NCI-H510A treated with DMSO at 0.1 percent for 48 hours (cell line): ENCODE measurements at places on chromosomes 12 and 14.

- peak; percentile 95 for DNase-seq
These were observed 53.4 kb downstream of the PLBD1 start for GRCh38 chr12:14514154-14514842.

GRCh38 chr12:122835750-122836026, 431 bp downstream of the HIP1R start:
- DNase-seq = no peak

DNA sequence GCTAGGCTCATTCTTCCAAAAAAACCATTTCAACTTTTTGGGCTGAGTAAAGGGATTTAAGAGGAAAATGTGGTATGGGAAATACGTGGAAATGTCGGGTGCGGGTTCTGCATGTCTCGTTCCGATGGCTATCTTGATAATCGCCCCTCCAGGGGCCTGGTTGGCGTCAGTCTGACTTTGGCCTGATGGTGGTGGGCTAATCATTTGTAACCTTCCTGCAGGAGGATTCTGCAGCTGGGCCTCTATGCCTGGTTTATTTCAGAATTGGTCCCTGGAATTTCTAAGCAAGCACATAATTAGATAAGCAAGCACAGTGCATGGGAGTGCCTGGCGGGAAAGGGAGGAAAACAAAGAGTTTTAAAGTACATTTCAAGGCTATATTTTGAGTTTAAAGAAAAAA, 14.8 kb upstream of the SLC4A8 start:
- no peak for DNase-seq

DNA sequence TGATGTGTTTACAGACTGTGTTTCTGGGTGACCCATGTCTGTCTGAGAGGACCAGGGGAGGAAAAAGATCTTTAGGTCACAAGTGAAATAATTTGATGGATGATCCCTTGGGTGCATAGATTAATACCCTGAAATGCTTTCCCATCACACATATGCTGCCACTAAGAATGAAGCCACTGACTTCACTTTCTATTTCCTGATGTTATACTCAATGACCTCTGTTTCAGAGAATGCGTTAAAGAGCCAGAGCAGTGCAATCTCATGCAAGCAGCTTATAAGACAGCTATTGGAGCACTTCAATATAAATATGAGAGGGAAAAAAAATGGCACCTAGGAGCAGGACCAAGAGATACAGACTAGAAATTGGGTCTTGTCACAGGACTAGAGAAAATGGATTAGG, 133.7 kb downstream of the KLHL28 start:
- DNase-seq = no peak

GRCh38 chr14:21528381-21529348, 2.5 kb upstream of the SALL2 start:
- DNase-seq = peak; percentile 56

DNA sequence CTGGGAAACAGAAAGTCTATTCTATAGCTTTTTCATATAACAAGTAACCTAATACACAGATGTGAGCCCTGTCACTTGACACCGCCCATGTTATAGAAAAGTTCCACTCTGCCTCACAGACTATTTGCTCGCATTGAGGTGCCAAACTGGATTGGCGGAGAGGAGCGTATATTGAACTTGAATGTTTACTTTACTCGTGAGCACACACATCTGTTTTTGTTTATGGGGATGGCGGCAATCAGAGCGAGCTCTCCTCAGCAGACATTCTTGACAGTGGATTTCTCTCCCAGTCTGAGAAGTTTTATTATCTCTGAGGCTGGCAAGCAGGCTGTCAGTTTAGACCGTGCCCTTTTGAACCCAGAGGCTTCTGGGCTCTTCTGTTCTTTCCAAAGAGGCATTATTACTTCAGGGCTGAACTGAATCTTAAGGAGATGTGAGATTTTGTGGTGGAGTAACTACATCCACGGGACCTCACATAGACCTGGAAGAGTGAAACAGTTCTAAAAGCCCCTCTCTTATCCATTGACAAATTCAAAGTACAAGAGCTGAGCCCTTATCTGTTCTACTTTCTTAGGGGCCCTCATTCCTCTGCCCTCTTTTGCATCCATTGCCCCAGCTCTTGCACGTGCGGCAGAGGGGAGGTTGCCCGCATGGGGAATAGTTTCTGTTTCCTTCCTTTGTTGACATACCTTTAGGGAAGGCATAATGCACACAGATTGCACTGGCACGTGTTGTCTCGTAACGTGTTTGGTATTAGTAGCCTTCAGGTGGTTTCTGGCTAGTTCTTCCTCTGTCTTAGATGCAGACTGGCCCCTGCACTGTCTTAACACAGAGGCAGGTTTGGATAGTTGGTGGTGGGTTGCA, 68.2 kb downstream of the DRAM1 start:
- peak; percentile 94 for DNase-seq

DNA sequence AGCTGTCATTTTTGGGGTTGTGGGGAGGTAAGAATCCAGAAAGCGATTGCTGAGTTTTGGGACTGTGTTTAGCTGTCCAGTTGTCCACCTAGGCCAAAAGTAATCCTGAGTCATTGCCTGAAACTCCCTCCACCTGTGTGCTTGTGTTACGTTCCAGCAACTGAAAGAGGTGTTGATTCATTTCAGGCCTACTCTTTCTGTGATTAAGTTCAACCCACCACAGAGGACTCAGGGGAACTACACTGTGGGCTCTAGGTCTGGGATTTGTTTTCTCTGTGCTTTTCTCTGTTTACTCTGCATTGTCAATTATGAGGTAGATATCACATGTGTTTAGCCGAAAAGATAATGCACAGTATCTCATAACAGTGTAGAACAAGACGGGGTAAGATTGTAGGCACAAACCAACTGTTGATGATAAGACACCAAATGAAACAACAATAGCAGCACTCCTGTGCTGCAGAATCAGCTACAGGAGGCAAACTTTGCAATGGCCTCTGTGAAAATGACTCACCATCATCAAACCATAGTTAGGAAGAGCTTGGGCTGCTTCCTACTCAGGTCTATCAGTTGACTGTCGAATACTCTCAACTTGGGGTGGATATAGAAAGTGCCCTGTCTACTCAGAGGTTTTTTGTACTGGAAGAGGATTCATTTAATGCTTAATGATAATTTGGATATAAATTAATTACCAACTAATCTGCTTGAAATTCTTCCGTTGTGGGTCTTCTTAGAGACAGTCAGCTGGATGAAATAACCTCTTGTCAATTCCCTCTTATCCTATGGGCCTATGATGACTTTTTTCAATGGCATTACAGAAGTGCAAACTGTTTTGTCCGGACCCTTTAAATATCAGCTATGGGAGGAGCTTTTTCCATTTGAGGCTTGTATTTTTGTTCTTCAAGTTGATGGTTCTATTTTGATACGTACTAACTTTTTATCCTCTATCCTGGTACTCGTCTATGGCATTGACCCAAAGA, 385.9 kb downstream of the BMP4 start:
- no peak for DNase-seq

DNA sequence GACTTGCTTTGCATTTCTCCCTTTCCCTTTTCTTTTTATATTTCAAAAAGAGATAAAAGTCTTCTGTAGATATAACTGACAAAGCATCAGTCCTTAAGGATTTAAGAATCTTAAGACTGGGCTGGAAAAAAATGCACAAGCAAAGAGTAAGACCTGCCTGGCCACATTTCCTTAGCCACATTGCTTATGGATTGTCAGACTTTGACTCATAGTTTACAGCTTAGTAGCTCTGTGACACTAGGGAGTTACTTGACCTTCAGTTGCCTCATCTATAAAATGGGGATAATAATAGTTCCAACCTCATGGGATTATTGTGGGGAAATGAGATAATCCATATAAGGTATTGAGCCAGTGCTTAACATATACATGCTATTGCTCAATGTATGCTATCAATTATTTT, 66.4 kb upstream of the STK38L start:
- DNase-seq = no peak

DNA sequence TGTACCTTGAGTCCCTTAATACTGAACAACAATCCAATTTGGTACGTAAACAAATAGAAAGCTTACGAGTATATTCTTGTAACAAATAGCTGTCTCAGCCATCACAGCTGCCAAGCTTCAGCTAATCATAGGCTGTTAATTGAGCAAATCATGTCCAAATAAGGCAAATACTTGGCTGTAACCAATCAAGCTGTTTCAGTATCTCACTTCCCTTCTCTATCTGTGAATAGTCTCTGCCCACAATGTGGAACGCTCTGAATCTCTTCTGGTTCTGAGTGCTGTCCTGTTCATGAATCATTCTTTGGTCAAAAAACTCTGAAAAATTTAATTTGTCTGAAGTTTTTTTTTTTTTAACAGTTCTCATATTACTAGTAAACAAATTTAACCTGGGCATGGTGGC, 5.8 kb upstream of the NEMF start:
- DNase-seq = no peak

DNA sequence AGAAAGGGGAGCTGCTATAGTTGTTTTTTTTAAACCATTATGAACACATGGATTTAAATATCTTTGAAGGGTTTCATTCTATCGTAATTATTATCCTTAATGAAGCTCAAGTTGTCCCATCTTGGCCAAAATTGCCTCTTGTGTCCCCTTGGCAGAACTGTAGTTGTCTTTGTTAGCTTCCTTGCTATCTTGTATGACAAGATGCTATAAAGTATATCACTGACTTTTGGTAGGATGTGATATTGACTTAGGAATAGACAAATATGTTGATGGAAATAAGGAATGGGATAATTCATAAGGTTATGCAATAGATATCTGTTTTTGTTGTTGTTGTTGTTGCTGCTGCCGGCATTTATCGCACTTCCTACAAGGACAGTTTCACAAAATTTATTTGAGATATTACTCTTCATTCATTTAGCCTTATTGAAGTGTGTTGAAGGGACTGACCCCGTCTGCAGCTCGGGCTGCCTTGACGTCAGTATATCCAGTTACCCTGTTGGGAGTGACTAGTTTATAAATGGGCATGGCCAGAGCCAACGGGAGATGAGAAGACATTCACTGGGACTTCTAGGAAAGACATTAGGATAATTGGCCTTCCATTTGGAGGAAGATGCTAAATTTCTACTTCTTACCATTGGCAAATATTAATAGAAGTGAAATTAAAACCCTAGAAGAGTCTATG, 26.1 kb upstream of the APOLD1 start:
- no peak for DNase-seq

DNA sequence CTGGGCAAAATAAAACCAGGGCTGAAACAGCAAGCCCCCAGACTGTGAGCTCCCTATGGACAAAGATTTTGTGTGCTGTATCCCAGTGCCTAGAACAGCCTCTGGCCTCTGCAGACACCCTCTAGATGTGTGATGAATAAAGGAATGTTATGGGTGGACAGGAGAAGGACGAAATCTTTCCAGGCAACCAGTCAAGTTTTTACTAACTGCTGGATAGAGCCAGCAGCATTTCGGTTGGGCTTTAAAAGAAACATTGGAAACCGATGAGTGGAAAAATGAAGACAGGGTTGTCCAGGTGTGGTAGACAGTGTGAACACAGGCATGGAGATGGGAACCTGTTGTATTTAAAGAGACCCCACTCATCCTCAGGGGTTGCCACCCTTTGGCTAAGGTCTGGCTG, 4.0 kb downstream of the CHGA start:
- no peak for DNase-seq

DNA sequence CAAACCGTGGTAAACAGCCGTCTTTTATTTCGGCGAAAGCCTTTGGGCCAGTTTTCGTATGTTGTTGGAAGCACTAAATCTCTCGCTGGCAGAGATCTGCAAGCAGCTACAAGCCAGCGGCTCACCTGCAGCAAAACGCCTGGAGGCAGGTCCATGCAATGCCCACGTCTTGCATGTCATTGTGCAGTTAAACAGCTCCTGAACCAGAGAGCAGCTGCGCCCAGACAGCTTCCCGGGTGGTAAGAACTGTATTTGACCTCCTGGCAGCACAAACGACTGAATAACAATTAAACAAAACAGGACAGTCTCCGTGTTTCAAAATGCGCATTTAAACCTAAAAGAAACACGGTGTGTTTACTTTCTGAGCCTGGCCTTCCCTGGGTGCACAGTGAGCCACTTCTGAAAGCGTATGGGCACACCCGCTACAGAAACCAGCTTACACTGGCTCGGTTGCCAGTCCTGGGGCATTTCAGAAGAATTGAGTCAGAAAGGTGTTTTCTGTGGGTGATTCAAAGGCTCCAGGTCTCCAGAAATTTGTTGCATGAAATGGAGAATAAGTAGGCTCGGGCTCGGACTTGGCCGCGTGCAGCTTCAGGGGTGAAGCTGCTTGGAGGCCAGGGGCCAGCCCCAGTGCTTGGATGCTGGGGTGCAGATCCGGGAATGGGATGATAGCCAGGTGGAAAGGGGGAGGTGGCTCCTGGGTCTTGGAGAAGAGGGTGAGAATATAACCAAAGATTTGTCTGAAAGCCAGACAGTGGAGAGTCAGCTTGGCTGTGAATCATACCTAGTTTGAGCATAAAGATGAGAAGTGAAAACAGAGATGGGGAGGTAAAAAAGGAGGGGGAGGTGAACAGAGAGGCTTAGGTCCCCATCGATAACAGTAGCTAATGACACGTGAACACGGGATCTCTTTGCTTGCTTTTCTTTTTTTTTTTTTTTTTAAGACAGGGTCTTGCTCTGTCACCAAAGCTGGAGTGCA, 24.9 kb upstream of the FZD10 start:
- peak; percentile 85 for DNase-seq

- no peak for DNase-seq
These were observed 4.0 kb downstream of the FAM222A start for GRCh38 chr12:109717390-109718357.

DNA sequence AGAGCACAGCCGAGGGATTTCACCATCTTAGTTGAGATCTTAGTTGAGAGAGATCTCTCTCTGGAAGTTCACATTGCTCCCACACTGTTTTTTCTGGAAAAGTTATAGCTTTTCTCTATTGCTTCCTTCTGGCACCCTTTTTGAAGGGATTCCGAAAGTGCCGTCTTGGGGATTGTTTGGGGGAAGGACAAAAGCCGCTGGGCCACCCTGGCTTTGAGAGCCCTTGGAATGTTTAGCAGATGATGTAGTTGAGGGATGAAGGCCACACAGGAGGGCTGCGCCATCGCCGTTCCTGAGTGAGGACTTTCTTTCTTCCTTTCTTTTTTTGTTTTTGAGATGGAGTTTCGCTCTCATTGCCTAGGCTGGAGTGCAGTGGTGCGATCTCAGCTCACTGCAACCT, 17.7 kb downstream of the PLEKHG3 start:
- DNase-seq = no peak

GRCh38 chr12:121523741-121524140, 57.1 kb downstream of the KDM2B start:
- DNase-seq = no peak

DNA sequence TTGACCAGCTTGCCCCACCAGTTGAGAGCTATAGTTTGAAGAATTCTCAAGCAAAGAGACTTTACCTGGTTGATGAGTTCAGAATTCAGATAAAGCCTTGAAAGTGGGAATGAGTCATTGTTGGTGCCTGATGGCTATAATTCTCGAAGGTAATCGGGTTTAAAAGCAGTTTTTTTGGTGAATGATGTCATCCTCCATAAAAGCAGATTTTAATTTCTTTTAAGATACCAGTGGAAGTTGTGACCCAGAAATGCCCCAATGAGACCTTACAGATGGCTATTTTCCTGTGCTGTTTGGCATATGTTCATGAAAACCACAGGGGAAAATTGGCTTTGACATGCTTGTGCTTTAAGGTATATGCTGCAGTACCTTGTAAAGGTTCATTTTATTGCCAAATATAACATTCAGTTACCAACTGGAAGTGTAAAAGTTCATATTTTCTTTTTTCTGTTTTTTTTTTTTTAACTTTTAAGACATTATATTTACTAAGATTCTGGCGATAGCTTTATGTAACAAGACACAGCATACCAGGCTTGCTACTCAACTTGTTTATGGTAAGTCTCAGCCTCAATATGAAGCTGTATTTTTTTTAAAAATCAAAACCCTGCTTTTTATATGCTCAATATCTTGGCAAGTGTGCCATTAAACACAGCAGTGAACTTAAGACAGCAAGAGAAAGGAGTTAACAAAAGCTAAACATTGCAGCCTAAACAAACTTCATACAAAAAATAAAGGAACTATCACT, 119.3 kb downstream of the LMNTD1 start:
- no peak for DNase-seq

GRCh38 chr12:25495331-25496097, 57.6 kb downstream of the LMNTD1 start:
- no peak for DNase-seq
